ENCODE measurements at places on chromosomes 4 and X. TPM values are rescaled to one million over a fixed set of nuclear protein-coding genes. Genes with fewer than 3 reads are reported as not detected.

UGT2B10 gene
- total RNA-seq: 0.45 TPM

- no peak for DNase-seq
- no peak overlapping the region for H3K27ac ChIP-seq
- H3K4me3 ChIP-seq: no peak overlapping the region
- H3K4me1 ChIP-seq: no peaks in the 10 kb centered on the region
- no peaks in the 10 kb centered on the region for H3K36me3 ChIP-seq
- no peaks in the 10 kb centered on the region for H3K27me3 ChIP-seq
Measured at GRCh38 chr4:167052631-167053091, 181.6 kb downstream of the SPOCK3 start.

MBTPS2 gene
- total RNA-seq: 21.8 TPM

- DNase-seq: no peak
- no peak overlapping the region for H3K27ac ChIP-seq
- H3K4me3 ChIP-seq: peak overlapping the region; percentile 79
- H3K4me1 ChIP-seq: no peaks in the 10 kb centered on the region
Measured at GRCh38 chrX:20116087-20116576, 575 bp downstream of the MAP7D2 start.

PPP1R3F gene
- 8.0 TPM for total RNA-seq

Measured in type B pancreatic cell (in vitro differentiated cells).